ENCODE measurements at places on chromosomes 7 and 10.

DNA sequence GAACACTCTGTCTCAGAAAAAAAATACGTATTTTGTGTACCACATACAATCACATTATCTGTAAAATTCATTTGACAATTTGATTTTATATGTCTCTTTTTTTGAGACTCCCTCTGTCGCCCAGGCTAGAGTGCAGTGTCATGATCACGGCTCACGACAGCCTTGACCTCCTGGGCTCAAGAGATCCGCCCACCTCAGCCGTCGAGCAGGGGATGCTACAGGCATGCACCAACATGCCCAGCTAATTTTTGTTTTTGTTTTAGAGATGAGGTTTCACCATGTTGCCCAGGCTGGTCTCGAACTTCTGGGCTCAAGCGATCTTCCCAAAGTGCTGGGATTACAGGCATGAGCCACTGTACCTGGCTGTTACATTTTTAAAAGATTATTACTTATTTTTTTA, 11.6 kb upstream of the BAZ1B start:
- no peak for DNase-seq

DNA sequence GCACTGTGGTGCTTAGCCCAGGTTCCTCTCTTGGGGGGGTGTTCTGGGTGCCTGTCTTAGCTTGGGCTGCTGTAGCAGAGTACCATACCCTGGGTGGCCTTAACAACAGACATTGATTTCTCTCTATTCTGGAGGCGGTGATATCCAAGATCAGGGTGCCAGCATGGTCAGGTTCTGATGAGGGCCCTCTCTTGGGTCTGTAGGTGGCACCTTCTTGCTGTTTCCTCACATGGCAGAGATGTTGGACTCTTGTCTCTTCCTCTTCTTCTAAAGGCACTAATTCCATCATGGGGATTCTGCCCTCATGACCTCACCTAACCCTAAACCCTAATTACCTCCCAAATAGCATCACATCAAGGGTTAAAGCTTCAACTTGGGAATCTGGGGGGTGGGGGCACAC, 19.9 kb upstream of the CRHR2 start:
- DNase-seq, result no peak

- DNase-seq, result no peak
Measured at GRCh38 chr10:62249957-62250356, 18.7 kb downstream of the RTKN2 start.

GRCh38 chr10:67697724-67698131, 1.7 kb upstream of the CTNNA3 start:
- peak; percentile 2 for DNase-seq

GRCh38 chr10:124088915-124089314, 4.5 kb downstream of the CHST15 start:
- DNase-seq, result no peak

- no peak for DNase-seq
Measured at GRCh38 chr7:92788559-92789183, 47.7 kb downstream of the CDK6 start.

DNA sequence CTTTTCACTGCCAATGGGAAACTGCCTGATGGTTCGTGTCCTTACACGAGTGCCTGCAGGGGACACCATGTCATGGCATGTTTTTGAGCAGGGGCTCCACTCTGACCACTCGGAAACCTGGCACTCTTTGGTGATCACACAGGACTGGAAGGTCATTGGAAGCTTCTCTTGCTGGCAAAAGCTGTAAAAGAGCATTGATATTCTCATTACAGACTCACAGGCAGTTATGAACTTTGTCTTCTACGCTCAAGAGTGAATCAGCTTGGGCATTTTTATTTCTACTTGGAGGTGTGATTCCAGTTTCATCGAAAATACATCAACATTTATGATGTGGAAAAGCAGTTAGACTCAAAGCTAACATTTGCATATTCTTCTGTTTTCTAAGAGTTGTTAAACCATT, 238.7 kb downstream of the THSD7A start:
- DNase-seq, result no peak

GRCh38 chr10:114403541-114404161, 651 bp downstream of the AFAP1L2 start:
- peak; percentile 12 for DNase-seq

DNA sequence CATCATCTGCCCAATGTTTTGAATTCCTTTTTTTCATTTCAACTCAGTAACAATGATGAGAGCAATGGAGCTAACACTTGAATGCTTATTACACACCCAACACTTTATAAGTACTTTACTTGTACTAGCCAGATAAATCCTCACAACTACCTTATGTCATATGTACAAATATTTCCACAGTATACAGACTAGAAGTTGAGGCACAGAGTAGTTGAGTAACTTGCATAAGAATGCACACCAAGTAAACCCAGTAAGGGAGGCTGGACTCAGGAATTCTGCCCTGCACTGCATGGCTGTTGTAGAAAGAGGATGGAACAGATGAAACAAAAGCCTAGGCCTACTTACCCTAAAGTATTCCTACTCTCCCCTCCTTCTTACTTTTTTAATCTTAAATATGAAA, 15.8 kb downstream of the DPY19L1 start:
- DNase-seq, result no peak

- DNase-seq, result no peak
Measured at GRCh38 chr10:73244866-73245477, 2.1 kb downstream of the DNAJC9 start.

DNA sequence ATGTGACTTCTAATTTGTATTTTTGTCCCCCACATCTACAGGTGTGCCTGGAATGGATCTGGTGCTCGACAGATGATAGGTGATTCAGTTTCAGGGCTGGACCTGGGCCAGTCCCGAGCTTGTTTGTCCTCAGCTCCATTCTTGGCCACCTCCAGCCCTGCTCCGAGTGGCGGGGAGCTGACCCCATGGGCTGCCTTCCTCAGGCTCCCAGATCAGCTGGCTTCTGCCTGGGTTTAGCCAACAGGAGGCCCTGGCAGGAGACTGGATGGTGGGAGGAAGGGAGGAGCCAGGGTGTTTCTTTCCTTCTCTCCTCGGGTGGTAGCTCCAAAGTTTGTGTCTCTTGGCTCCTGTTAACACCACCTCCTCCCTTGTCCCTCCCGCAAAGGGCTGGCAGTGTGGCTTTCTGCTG, 75.2 kb downstream of the CDH23 start:
- DNase-seq, result no peak

DNA sequence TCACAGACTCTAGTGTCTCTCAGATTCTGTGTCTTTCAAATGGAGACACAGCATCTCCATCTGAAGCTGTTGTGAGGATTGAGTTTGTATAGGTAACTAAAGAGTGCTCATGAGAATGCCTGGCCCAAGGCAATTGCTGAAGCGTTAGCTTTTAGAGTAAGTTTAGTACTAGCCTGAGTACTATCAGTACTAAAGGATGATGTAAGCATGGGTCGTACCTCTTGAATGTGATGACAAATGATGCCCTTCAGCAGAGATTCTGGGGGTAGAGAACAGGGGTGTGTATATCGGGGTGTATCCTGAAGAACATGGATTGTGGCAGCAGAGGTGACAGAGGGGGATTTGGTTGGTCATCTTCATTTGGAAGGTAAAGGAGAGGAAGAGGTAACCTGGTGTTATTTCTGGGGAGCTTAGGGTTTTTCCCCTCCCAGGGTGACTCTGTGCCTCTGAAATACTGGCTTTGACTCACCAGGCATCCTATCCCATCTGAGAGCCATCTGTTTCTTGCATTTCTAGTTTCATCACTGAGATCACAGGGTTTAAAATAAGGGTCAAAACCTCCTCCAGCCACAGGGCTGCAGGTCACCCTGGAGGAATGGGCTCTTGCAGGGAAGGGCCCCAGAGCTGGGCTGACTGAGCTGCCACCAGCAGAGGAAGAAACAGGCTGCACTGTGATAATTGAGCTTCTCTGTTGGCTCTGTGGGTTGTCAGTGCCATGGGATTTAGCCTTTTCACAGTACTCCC, 756.0 kb downstream of the KCNMA1 start:
- DNase-seq, result no peak

DNA sequence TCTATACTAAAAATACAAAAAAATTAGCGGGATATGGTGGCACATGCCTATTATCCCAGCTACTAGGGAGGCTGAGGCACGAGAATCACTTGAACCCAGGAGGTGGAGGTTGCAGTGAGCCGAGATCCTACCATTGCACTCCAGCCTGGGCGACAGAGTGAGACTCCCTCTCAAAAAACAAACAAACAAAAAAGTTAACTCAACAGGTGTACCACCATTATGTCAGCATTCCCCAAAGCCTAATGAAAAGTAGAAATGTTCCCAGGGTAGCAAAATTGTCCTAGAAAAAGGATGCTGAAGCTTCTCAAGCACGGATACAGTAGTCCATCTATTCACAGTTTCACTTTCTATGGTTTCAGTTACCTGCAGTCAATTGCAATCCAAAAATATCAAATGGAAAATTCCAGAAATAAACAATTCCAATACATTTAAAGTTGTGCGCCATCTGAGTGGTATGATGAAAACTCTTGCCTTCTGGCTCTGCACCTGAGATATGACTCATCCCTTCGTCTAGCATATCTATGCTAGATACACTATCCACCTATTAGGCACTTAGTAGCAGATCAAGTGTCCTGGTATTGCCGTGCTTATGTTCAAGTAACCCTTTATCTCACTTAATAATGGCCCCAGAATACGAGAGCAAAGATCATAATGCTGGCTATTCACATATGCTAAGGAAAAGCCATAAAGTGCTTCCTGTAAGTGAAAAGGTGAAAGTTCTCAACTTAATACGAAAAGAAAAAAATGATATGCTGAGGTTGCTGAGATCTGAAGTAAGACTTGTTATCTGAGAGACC, 37.2 kb upstream of the SLC35G1 start:
- DNase-seq, result no peak

- DNase-seq, result no peak
Measured at GRCh38 chr10:56836659-56837058, 475.6 kb upstream of the ZWINT start.

- DNase-seq, result no peak
Measured at GRCh38 chr7:140249036-140249806, 72.4 kb upstream of the KDM7A start.

- no peak for DNase-seq
Measured at GRCh38 chr7:99560834-99561736, 2.6 kb downstream of the ZNF655 start.

GRCh38 chr10:77144656-77145055, 493.0 kb downstream of the KCNMA1 start:
- no peak for DNase-seq

DNA sequence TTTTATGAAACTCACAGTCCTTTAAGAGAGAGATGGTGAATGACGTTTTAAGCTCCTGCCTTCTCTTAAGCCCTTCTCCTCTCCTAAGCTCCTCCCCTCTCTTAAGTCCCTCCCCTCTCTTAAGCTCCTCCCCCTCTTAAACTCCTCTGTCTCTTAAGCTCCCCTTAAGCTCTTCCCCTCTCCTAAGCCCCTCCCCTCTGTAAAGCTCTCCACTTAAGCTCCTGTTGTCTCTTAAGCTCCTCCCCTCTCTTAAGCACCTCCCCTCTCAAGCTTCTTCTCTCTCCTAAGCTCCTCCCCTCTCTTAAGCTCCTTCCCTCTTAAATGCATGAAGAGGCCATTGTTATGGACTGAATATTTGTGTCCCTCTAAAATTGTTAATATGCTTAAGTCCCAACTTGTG, 1180.6 kb upstream of the AUTS2 start:
- no peak for DNase-seq

- no peak for DNase-seq
Measured at GRCh38 chr10:91335147-91335546, 75.0 kb upstream of the HECTD2 start.

- no peak for DNase-seq
Measured at GRCh38 chr7:115724400-115725056, 306.0 kb downstream of the TFEC start.

GRCh38 chr7:157481389-157481788, 144.6 kb downstream of the DNAJB6 start:
- DNase-seq, result no peak

DNA sequence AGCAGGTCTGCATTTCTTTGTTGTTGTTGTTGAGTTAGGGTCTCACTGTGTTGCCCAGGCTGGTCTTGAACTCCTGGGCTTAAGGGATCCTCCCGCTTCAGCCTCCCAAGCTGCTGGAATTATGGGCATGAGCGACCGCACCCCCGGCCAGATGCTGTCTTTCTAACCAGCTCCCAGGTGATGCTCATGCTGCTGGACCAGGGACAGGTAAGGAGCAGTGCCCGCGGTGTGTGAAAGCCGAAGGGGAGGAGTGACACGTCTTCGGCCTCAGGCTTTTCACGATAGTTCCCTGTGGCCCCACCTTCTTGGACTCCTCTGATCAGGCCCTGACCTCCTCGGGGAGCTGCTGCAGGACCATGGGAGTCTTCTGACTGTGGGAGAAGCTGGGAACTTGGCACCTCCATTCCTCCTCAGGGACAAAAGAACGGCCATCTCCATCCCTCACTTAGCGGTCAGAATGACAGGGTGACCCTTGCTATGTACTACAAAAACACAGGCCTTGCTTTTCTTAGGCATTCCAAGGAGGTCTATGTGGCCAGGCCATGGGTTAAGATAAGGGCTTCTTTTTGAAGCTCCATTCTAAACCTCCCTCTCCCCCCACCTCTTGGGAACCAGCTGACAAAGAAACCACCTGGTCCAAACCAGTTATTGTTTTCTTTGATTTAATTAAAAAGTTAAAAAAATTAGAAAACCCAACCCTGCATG, 5.5 kb downstream of the SFRP5 start:
- no peak for DNase-seq

GRCh38 chr7:26441002-26441521, 149.4 kb downstream of the SNX10 start:
- peak; percentile 24 for DNase-seq

DNA sequence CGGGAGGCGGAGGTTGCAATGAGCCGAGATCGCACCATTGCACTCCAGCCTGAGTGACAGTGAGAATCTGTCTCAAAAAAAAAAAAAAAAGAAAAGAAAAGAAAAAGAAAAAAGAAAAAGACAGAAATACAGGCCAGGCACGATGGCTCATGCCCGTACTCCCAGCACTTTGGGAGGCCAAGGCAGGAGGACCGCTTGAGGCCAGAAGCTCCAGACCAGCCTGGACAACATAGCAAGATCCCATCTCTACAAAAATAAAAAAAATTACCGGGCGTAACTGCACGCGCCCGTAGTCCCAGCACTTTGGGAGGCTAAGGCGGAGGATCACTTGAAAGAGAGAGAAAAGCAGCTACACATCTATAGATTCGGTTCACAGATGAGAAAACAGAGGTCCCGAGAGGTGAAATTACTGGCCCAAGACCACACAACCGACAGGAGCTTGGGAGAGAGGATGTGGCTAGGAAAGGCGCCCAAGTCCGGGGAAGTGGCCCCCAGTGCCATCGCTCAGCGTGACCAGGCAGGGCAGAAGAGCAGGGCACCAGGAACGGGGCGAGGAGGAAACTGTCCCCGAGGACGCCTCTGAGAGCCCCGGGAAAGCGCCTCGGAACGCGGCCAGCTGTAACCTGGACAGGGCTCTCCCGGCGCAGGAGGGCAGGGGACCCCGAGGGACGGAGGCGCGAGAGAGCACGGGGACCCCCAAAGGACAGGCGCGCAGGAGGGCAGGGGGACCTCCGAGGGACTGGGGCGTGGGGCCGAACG, 612 bp downstream of the SNX8 start:
- no peak for DNase-seq

DNA sequence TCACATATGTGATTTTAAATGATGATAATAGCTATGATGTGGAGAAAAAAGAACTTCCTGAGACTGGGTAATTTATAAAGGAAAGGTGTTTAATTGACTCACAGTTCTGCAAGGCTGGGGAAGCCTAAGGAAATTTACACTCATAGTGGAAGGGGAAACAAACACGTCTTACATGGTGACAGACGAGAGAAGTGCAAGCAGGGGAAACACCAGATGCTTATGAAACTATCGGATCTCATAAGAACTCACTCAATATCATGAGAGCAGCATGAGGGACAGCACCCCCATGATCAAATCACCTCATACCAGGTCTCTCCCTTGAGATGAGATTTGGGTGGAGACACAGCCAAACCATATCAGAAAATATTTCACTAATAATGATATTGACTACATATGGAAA, 4.1 kb upstream of the LIPN start:
- DNase-seq, result no peak

All from neural crest cell (in vitro differentiated cells).